ENCODE measurements at places on chromosomes 13 and 19.

DNA sequence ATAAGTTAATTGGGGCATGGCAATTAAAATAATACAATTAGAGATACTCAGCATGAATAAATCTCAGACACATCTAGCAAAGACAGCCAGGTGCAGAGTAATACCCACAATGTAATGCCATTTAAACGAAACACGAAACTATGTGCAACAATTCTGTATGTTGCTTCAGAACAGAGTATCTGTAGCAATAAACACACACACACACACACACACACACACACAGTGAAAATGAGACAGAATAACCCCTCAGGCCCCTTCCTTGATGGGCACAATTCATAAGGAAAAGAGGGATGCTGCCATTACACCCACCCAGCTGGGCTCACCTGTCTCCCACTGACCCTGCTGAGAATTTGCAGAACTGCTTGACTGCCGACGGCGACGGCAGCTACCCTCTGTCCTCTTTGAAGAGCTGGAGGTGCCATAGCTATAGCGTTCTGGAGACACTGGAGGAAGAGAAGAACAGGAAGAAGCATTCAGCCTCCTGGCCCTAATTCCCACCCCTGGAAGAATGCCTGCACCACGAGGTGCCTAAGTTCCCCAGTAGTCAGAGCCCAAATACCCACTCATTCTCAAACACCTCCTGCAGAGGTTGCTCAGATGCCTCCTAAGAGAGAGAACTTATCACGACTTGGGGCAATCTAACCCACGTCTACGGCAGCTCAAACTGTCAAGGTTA lies 2.5 kb downstream of the DEDD2 start:
- no peak for DNase-seq

DNA sequence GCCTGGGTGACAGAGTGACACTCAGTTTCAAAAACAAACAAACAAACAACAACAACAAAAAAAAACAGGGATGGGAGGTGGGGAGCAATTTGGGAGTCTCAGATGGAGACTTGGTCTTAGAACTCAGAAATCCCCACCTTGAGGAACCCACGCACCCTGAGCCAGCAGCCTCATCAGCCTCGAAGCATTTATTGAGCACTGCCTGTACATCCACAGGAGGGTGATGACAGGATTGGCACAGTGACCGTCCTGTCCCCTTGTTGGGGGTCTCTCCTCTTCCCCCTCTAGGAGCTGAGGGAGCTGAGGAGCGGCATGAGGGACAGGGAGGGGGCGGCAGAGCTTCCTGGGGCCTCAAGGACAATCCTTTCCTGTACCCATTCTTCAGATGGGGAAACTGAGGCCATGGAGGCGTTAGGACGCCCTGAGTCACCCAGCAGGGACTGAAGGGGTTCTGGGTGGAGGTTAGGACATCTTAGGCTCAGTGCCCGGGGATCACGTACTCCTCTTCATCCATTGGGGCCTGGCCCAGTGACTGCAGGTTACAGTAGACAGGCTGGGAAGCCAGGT lies 5.6 kb downstream of the GDF15 start:
- DNase-seq = no peak

- DNase-seq = no peak
These were observed 60.6 kb downstream of the LRCH1 start for GRCh38 chr13:46613409-46614049.

GRCh38 chr13:109761695-109762094 lies 24.7 kb downstream of the IRS2 start:
- no peak for DNase-seq

- DNase-seq = no peak
These were observed 29.3 kb downstream of the WDFY2 start for GRCh38 chr13:51613535-51613934.

DNA sequence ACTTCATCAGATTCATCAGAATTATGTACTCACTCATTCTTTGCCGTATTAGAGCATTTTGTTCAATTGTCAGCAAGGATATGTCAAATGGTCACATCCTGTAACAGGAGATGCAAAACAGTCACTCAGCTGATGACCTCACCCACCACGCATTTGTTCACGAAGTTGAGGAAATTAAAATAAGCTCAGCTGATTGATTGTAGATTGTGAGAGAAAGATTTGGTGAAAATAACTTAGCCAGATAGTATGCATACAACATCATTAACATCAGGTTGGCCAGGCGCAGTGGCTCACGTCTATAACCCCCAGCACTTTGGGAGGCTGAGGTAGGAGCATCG lies 22.6 kb upstream of the CDC16 start:
- no peak for DNase-seq

GRCh38 chr19:15429825-15430467 lies 11.2 kb upstream of the AKAP8L start:
- no peak for DNase-seq

DNA sequence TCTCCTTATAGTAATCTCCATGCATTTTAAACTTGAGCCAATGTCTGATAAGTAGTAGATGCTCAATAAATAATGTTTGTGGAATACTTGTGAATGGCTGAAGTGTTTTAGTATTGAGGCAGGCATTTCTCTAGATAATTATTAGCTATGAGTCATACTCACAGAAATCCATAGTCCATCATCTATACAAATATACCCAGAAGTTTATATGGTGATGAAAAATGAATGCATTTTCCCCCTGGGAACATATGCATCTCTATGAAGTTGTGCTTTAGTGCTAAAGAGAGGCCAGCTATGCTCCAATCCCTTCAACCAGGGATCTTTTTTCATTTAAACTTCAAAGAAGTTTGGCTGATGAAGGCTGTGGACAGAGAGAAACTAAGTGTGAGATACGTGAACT lies 17.2 kb downstream of the MBNL2 start:
- no peak for DNase-seq

DNA sequence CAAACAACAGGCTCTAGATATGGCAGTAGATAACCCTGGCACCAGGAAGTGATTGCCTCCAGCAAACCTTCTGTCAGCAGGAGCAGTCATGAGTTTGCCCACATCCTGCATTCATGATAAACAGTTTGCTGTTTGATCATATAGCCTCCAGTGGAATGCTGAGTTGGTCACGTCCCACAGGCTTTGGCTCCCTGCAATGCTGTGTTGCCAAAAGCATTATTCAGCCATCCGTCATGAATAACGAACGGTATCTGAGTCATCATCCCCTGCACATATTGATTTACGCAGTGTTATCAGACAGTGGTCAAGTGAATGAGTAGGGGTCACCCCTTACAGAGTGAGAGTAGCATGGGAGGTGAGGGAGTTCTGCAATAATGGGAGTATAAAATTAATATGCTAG lies 21.9 kb upstream of the ZNF432 start:
- DNase-seq = no peak

- DNase-seq = no peak
These were observed 17.8 kb upstream of the BTBD2 start for GRCh38 chr19:2033115-2033824.

DNA sequence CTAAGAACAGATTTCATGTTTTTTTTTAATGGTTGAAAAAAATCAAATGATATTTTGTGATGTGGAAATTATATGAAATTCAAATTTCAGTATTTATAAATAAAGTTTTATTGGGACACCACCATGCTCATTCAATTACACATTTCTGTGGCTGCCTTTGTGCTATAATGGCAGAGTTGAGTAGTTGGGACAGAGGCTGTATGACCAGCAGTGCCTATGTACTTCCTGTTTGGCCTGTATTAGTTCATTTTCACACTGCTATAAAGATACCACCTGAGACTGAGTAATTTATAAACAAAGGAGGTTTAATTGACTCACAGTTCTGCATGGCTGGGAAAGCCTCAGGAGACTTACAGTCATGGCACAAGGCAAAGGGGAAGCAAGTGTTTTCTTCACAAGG lies 33.6 kb downstream of the AKAP11 start:
- DNase-seq = no peak

All from hematopoietic multipotent progenitor cell treated with erythropoietin and hydrocortisone succinate and interleukin-3 and kit ligand, for 6 days (in vitro differentiated cells).